Stimulated activated CD4-positive, alpha-beta T cell treated with anti-CD3 and anti-CD28 coated beads, Interleukin-4, amount 100 ng/mL, for 48 hours (primary cell): ENCODE measurements at places on chromosomes 11 and 22.

GRCh38 chr22:44895296-44896055 is 114.3 kb downstream of the PHF21B start:
- DNase-seq: no peak

DNA sequence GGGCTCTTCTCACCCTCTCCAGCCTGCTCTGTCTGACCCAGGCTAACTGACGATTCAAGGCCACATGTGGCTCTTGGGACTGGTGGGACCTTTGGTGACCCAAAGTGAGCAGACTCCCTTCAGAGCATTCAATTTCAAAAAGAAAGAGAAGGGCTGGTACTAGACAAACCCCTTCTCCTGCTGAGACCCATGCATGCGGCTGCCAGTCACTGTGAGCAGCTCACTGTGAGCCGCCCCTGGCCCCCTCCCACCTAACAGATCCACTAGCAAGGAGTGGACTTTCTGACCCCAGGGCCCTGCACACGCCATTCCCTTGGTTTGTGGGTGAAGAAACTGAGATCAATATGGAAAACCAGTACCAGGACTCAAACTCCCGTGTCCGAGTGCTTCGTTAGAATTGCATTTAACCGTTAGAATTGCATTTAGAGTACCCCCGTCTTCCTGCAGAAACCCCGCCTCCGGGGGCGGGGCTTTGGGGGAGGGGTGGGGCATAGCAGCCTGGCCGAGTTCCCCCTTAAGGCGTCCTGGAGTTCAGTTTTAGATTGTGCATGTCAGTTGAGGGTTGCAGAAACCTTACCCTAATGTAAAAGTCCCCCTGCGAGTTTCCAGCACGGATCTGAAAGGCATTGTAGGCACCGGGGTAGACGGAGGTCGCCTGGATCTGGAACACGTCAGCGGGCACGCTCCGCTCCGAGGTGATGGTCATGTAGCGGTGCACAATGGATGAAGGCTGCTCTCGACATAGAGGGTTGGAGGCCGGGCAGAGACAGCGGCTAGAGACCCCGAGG is 5.1 kb downstream of the EFEMP2 start:
- no peak for DNase-seq

DNA sequence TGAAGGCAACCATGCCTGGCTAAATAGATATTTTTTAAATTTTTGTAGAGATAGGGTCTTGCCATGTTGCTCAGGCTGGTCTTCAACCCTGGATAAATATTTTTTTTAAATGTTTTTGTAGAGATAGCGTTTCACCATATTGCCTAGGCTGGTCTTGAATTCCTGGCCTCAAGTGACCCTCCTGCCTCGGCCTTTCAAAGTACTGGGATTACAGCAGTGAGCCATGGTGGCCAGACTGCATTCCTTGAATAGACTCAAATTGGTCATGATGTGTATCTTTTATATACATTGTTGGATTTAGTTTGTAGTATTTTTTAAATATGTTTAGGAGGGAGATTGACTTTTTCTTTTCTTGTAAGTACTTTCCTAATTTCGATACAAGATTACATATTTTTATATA is 325.7 kb upstream of the C11orf87 start:
- no peak for DNase-seq

DNA sequence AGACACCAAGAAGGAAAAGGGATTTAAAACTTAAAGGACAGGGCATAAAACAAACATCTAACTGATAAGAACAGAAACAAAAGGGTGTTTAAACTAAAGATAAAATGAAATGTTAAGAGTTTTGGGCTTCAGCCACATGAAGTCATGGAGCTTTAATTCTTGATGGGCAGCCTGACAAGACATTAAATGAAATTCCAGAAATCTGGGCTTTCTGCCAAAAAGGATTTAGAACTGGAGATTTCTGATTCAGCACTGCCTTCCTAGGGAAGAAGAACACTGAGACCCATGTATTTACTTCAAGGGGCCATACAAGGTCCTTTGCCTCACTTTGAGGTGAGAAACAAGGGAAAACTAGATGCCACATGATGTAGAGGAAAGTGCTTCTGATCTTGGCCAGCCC is 355.9 kb upstream of the RAG2 start:
- no peak for DNase-seq

- no peak for DNase-seq
Observed at GRCh38 chr22:46518542-46519325, 18.7 kb downstream of the CELSR1 start.

- DNase-seq: no peak
Observed at GRCh38 chr11:109785198-109785597, 308.0 kb upstream of the ZC3H12C start.

- DNase-seq: no peak
Observed at GRCh38 chr11:130693543-130693942, 222.7 kb downstream of the SNX19 start.

GRCh38 chr11:32420937-32421901 is 14.1 kb downstream of the WT1 start:
- DNase-seq: no peak

GRCh38 chr11:17471501-17471900 is 5.1 kb downstream of the ABCC8 start:
- DNase-seq: no peak

- DNase-seq: no peak
Observed at GRCh38 chr11:43709689-43710088, 29.2 kb downstream of the HSD17B12 start.

DNA sequence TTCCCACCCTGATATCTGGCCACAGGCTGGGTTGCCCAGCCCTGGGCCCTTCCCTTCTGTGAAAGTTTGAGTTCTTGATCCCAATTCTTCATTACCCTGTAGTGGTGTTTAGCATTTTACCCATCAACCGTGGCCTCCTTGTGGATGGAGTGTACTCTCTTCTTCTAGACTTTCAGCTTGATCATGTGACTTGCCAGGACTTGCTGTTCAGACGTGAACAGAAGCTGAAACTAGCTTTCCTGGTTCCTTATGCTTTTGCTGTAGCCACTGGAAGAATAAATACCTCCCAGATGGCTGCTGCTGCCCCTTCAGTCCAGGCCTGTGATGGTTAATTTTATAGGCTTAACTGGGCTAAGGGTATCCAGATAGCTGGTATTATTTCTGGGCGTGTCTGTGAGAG is 32.7 kb upstream of the DAGLA start:
- DNase-seq: no peak

- DNase-seq: no peak
Observed at GRCh38 chr22:18013436-18013835, 10.9 kb downstream of the MICAL3 start.

DNA sequence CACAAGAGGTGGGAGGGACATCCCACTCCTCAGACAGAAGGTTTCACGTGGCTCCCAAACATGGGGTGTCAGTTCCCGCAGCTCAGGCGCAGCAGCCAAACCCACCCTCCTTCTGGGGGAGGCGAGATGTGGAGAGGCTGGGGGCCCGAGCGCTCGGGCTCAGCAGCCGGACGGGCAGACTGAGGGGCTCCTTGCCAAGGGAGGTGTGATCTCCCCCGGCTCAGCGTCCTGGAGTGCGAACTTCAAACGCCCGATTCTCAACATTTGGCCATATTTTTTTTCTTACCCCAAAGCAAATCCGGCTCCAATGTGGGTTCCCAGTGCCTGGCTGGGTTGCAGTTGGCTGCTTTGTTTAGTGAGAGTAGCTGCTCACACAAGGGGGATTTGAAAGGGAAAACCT is 477.9 kb downstream of the MN1 start:
- DNase-seq: no peak

DNA sequence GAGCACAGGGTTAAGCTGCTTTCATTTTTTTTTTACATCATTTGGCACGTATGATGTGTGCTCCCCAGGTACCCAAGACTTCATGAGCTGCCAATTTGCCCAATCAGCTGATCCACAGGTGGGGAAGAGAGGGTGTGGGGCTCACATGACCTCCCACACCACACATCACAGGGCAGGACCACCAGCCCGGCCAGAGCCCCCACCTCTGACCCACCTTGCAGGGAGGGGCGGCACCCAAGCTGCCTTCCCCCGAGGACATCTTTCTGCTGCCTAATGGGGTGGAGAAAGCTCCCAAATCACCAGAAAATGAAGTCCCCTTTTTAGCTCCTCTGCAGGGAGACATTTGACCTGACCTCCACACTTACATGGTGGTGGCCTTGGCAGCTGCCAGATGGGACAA is 119.8 kb downstream of the MPPED1 start:
- no peak for DNase-seq

GRCh38 chr22:39148026-39148726 is 4.3 kb downstream of the CBX7 start:
- no peak for DNase-seq

DNA sequence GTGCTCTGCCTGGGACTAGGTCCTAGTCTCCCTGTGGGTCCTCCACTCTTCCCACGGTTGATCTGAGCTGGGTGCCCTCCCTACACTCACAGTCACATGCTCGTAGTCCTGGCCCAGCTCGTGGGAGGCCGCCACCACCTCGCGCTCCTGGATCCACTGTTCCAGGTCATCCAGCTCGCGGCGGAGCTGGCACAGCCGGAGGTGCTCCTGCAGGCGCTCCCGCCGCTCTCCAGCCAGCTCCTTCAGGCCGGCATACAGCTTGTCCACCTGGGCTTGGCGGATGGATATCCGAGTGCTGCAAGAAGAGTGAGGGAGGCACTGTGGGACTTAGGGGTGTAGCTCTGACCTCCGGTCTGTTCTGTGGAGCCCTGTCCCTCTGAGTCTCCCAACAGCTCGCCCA is 14.8 kb upstream of the RBM4B start:
- no peak for DNase-seq

DNA sequence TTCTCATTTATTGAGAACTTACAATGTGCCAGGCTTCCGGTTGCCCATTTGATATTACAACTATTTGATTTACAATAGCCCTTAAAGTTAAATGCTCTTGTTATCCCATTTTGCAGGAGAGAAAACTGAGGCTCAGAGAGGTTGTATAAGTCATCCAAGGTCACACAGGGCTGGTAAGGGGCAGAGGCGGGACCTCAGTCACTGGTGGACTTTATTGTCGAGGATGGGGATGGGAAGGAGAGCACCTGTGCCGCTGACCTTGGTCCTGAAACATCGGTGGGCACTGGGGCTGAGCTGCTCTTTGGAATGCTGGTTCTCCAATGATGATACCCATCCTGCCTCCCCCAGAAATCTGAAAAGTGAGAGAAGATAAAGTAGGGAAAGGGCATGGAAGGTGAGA is 265.4 kb downstream of the MIAT start:
- DNase-seq: no peak

DNA sequence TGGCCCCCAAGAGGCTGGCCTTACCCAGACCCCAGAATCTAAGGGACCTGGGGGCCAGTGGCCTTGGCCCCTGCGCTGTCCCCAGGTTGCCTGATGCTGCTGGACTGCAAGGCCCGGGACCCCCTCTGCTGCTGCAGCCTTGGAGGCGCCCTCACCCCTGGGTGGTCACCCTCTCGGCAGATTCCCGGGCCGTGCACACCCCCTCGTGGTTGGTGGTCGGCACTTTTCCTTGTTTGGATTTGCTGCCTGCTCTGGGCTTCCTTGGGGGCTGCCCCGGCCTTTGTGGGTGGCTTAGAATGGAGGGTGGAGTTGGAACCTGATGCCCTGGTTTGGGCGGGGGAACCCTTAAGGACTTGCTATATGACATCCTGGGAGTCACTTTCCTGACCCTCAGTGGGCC is 5.3 kb downstream of the RIN1 start:
- no peak for DNase-seq

DNA sequence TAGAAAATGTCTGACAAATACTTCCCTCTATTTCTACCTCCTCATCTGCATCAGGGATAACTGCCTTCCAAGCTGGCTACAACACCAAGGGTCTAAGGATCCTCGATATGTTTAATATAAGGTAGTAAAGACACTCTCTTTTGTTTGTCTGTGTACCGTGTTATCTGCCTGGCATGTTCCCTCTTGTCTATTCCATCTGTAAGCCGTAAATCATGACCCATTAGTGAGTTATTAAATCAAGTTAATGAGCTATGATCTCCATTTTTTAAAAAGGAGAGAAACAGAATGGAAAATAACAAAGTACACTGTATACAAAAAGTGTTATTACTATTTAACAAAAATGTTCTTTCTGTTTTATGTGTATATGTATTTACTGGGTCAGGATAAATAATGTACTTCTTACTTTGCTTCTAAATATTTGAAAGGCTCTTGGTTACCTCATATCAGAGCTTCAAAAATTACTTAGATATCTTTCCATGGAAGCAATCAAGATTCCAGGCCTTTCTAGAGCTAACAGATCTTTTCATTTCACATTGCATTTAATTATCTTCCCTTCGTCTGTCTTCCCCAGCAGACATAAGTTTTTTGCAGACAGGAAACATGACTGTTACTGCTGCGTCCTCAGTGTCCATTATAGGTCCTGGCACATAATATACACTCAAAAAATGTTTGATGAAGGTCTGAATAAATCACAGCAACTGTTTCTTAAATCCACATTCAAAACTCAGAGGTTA is 342.6 kb upstream of the CCDC90B start:
- no peak for DNase-seq

DNA sequence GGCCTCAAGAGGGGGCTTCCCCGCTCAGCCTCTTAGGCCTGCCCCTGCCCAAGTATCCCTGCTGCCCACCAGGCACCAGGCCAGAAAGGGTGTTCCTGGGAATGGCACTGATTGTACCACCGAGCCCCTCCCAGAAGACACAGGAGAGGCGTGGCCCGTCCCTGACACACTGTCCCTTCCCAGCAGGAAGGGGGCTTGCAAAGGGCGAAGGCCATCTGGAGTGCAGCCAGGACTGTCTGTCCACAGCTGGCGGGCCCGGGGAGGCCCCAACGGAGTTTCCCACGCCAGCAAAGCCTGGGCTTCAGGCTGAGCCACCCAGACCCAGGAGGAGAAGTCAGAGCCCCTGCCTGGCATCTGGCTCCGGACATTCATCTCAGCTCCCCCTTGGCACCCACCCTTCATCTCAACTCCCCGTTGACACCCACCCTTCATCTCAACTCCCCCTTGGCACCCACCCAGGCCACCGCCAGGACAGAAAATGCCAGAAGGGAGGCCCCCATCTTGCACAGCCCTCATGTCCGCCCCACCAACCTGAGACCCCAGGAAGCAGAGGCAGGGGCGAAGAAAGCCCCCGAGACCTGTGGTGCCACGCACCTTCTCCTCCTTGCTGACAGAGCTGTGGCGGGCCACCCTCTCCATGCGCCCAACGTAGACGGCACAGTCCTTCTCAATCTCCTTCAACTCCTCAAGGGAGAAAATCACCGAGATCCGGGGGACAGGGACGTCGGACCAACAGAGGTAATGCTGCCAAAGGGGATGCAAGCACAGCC is 19.4 kb downstream of the TUBGCP6 start:
- no peak for DNase-seq

DNA sequence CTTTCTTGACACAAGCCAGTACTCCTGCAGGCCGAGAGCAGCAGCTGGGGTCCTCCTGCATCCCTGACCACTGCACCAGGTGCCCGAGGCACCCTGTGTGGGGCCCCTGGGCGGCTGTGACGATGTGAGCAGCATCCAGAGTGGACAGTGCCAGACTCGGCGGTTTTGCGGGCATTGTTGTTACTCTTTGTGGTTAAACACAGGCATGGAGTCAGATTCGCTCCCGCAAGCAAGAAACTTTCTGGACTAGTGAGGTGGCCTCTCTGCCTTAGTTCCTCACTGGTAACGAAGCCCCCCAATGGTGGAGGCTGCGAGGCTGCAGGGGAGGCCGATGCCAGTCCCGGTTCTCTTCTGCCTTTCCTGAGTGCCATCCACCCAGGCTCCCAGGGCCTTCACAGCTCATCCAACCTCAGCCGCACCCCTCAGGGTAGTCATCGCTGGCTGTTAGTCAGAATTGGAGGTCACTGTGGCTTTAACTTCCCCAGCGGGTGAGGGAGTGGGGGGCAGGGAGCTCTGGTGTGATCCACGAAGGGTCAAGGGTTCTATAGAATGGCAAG is 3.7 kb upstream of the CLDN5 start:
- no peak for DNase-seq
